ENCODE measurements at places on chromosomes 6 and 20.

DNA sequence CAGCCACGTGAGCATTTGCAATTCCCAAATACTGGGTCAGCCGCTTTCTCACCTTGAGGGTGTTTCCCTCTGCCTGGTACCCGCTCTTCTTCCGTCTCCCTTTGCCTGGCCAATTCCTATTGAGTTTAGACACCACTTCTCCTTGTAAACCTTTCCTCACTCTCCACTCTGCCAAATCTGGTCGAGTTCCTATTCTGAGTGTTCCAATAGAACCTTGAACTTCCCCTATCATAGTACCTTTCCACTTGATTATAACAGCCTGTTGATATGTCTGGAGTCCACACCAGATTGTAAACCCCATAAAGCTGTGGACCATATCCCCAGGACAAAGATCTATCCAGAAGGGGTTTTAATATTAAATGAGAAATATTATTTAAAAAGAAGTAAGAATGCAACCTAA is 36.0 kb upstream of the EDN1 start:
- no peak for DNase-seq

GRCh38 chr20:41587523-41587922 is 30.7 kb downstream of the CHD6 start:
- DNase-seq, result no peak

GRCh38 chr20:8144282-8145245 is 12.5 kb downstream of the PLCB1 start:
- no peak for DNase-seq

DNA sequence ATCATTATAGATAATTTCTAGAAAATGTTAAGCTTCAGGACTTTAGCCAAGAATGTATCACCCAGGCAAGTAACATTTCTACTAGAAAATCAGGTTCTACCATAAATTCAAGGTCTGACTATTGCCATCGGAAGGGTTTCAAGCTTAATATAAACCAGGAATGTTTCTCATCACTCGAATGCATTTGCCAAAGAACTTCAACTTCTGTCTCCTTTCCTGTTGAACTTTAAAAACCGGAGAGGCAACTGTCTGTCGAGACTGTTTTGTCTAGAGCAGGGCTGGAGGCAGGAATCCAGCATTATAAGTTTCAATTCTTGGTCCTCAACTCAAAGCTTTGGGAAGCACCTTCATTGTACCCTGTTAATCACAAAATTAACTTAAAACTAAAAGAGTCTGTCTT is 264.7 kb downstream of the ZNF217 start:
- DNase-seq, result no peak

GRCh38 chr20:645318-646106 is 7.5 kb downstream of the SRXN1 start:
- peak; percentile 23 for DNase-seq

- no peak for DNase-seq
These were observed 58.2 kb downstream of the NEDD9 start for GRCh38 chr6:11174242-11174611.

- DNase-seq, result peak; percentile 51
These were observed 104.9 kb upstream of the NXT1 start for GRCh38 chr20:23245553-23246181.

DNA sequence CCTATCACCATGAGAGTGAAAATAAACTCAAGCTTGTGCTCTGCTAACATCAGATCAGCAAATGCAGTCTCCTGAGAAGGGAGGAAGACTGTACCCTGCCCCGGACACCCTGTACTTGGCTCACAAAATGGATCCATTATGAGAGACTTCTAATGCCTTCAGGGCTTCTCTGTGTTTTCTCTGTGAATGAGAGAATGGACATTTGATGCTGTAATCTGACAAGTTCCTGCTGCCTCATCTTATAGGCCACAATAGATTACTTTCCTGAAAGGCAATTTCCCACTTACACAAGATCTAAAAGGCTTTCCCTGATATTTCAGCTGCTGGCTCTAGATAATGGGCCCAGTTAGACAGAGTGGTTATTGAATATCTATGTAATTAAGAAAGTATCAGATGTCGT is 117.2 kb downstream of the OTOR start:
- DNase-seq, result no peak

DNA sequence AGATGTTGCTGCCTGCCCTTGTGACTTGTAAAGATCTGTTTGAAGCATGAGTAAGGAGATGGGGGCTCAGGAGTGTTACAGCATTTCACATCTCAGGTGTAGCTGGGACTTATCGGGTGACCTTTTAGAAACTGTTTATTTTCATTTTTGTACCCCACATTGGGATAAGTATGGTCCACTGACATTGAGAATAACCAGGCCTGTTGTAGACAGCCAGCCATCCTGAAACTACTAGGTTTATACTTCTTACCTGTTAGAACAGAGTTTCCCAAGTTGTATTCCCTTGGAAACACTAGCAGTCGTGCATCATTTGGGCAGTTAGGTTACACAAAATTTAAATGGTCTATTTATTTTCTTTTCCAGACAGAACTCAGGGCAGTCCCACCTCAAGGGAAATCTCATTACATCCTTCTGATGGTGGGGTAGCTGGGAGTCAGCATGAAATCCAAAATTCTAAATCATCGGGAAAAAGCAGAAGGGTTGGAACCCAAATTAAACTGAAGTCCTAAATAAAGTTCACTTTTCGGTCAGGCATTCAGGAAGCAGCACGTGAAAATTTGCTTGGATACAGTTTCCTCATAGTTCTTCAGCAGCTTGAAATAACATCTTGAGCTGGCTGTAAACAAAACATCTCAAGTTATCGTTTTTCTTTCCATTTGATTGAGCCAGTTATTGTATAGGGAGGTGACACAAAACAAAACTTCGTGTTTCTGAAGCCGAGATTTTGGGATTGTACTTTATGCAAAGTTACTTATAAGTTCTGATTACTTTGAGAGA is 30.5 kb downstream of the FOXO3 start:
- no peak for DNase-seq

GRCh38 chr6:95133578-95133977 is 443.8 kb upstream of the MANEA start:
- DNase-seq, result no peak

- DNase-seq, result no peak
These were observed 7.7 kb downstream of the TNFRSF21 start for GRCh38 chr6:47302043-47302442.

DNA sequence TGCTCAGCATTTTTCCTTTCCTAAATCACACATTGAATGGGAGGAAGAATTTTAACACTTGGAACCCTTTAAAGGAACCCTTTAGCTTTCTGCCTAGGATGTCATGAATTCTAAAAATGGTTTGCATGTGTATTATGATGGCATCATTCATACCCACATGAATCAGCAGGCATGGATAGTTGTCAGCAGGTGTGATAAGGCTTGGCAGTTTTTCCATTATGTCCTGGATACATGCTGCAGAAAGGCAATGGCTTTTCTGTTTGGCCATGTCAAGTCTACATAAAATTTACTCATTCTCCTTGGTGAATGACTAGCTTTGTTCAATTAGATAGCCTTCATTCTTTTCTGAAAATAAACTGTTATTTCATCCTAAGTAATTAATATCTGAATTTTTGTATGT is 353.7 kb downstream of the GRIK2 start:
- no peak for DNase-seq

DNA sequence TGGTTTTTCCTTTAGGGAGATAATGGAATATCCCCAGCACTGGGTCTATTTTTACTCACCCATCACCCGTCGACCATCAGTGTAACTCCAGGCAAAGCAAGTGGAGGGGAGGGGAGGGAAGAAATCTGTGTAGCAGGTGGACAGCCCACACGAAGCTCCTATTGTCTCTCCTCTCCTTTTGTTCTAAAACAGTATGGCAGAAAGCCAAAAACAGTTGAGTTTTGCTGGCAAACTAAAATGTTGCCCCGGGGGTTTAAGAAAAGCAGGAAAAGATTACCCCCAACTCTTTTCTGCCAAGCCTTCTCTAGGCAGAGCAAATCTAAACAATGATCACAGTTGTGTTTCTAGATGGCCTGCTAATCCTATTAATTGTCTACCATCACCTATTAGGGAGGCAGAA is 89.7 kb downstream of the PREP start:
- no peak for DNase-seq

GRCh38 chr6:42010185-42010891 is 40.0 kb upstream of the TAF8 start:
- peak; percentile 37 for DNase-seq

- DNase-seq, result no peak
These were observed 83.3 kb downstream of the PLCB1 start for GRCh38 chr20:8215361-8215781.
